ENCODE measurements at places on chromosomes 7 and 10. TPM values are rescaled to one million over a fixed set of nuclear protein-coding genes. Genes with fewer than 3 reads are reported as not detected.

DNA sequence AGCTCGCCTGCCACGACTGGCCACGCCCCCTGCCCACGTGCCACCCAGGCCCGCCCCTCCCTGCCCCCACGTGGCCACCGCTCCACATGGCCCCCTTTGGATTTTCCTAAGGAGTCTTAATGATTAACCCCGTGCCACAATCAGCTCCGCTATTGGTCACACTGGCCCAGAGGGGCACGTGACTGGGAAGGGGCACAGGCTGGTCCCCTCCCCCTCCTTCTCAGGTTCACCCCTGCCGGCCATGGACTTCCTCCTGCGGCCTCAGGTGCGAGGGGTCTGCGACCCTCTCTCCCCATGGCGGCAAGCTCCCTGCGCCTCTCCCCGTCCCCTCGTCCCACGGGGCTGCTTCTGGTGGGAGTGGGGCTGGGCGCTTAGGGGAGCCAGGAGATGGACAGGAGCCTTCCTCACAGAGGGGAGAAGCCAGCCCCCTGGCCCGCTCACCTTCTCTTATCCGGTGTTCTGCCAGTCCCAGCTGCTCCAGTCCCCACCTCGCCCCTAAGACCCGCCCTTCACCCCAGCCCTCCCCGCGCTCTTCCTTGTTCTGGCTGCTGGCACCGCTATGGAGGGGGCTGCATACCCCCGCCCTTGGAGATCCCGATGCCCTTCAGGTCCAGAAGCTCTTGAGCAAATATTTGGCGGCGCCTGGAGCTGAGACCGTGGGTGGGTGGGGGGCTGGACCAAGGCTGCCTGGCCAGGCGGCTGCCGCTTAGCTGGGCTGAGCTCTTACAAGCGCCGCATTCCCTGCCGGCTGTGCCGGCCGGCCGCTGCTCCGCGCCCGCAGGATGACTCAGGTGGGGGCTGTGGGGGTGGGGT is 3.2 kb downstream of the SLC4A2 start:
- peak; percentile 58 for DNase-seq

- DNase-seq, result peak; percentile 51
Measured at GRCh38 chr10:2351566-2351965, 614.2 kb upstream of the ADARB2 start.

Gene TRIL
- 7.1 TPM for total RNA-seq

- no peak for DNase-seq
Measured at GRCh38 chr7:154863766-154864522, 139.0 kb downstream of the PAXIP1 start.

DNA sequence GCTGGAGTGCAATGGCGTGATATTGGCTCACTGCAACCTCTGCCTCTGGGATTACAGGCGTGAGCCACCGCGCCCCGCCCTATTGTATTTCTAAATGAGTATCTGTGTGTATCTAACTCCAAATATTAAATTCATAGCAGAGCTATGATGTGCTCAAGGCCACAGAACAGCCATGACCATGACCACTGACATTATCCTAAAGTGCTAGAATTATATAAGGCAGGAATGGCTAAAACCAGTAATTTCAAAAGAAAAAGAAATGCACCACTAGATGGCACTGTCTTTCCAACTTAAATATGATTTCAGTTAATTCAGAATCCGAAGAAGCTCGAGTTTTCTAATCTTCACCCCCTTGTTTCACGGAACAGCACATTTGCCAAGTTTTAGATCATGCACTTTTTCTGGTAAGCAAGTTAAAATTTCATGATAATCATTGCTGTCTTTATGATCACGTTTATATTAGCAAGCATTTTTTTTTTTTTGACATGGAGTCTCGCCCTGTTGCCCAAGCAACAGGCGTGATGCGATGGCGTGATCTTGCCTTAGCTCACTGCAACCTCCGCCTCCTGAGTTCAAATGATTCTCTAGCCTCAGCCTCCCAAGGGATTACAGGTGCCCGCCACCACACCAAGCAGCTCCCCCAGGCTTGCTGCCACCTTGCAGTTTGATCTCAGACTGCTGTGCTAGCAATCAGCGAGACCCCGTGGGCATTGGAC is 65.3 kb downstream of the OR13A1 start:
- peak; percentile 70 for DNase-seq

DNA sequence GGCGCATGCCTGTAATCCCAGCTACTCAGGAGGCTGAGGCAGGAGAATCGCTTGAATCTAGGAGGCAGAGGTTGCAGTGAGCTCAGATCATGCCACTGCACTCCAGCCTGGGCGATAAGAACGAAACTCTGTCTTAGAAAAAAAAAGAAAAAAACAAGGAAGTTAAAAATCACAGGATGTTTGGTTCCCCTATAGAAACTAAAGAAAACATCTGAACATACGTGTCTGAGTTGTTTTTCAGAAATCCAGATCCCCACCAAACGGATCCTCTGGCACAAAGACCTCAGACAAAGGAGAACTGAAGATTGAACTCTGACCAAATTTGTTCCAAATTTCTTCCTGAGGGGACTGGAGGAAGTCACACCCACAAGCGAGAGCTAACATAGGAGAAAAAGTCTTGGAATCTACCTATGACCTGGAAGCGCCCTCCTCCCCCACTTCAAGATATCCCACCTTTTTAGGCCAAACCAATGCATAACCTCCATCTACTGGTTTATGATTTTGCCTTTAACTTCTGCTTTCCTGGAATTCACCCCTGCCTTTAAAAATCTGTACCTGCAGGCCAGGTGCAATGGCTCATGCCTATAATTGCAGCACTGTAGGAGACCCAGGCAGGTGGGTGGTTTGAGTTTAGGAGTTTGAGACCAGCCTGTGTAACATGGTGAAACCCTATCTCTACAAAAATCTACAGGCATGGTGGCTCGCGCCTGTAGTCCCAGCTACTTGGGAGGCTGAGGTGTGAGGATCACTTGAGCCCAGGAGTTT is 19.7 kb upstream of the SIRT1 start:
- DNase-seq, result no peak

DNA sequence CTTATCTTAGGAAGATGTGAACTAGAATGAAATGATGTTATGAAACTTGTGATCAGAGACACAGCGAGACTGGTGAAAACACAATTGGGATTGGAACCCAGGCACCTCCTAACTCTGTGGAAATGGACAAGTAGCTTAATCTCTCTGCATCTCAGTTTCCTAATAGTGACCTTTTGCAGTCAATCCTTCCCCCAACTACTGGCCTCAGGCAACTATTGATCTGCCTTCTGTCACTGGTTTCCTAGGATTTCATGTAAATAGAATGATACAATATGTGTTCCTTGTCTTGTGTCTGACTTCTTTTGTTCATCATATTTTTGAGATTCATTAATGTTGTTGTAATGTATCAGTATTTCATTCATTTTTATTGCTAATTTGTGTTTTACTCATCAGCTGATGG is 341.7 kb downstream of the REEP3 start:
- DNase-seq, result no peak

DNA sequence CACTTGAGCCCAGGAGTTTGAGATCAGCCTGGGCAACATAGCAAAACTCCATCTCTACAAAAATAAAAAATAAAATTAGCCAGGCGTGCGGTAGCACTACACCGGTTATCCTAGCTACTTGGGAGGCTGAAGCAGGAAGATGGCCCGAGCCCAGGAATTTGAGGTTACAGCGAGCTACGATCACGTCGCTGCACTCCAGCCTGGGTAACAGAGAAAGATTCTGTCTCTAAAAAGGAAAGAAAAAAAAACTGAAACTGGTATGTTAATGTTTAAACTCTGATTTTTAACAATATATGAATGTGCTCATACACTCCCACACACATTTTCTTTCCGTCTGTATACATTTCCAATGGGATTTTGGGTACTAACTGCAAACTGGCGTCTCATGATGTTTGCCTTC is 140.6 kb upstream of the KMT2E start:
- no peak for DNase-seq

GRCh38 chr7:69568266-69568665 is 30.0 kb upstream of the AUTS2 start:
- no peak for DNase-seq

GRCh38 chr10:43622038-43622437 is 15.8 kb downstream of the ZNF485 start:
- DNase-seq, result peak; percentile 26

Gene NPY4R
- total RNA-seq, result 0.10 TPM

GRCh38 chr7:101936223-101936610 is 118.8 kb downstream of the CUX1 start:
- no peak for DNase-seq

Gene SH2B2
- 1.7 TPM for total RNA-seq

DNA sequence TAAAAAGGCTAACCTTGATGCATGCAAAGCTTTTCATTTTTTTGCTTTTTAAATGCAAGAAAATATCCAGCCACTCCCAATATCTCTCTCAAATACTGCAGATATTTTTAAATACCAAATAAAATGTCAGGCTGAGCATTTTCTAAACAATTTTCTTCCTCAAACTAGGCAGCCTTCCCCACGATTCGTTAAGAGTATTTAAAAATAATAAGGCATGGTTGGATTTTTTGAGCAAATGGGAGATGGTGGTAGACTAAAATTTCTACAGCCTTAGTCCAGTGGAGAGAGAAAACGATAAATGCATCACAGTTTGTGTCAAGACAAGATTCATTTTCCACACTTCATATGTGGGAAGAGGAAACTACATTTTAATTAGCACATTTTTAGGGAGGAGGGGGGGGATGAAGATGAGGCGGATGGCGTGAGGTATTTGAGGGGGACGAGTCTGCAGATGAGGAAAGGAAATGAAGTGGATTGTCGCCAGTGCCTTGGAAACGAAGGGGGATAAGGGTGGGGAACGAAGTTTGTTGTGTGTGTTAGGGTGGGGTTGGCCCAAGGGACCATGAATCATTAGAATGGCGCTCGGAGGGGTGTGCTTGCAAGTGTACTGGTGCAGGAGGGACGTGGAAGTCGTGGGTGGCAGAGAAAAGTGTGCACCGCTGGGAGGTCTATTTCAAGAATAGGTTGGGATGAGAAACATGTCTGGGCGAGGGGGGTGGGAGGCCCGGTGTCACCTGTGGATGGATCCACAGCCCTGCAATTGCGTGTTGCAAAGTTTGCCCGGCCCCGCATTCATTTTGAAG is 1.2 kb upstream of the ADD3 start:
- peak; percentile 54 for DNase-seq

DNA sequence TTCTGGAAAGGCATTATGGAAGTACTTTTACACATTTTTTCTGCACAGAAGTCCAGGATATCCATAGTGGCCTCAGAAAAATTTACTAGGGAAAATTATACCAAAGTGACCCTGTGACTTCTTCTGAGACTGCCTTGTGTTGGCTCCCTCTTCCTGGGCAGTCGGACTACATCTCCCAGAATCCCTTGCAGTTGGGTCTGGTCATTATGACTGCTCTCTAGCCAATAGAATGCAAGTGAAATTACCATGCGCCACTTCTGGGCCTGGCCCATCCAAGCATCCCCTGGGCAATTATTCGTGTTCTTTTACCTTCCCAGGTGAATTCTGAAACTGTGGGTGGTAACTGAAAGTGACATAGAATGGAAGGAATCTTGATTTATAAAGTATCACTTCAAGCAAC is 430.9 kb downstream of the ACTR3B start:
- DNase-seq, result peak; percentile 2

Gene LZTS2
- 20.3 TPM for total RNA-seq

Gene NPY
- not detected for total RNA-seq

- peak; percentile 35 for DNase-seq
Measured at GRCh38 chr10:113666682-113667252, 2.9 kb upstream of the NRAP start.

- no peak for DNase-seq
Measured at GRCh38 chr10:121526135-121526790, 72.0 kb downstream of the FGFR2 start.

Gene AASS
- total RNA-seq, result 21.1 TPM

Gene KCNIP2
- 0.12 TPM for total RNA-seq
